ENCODE measurements at places on chromosomes 4 and X.

DNA sequence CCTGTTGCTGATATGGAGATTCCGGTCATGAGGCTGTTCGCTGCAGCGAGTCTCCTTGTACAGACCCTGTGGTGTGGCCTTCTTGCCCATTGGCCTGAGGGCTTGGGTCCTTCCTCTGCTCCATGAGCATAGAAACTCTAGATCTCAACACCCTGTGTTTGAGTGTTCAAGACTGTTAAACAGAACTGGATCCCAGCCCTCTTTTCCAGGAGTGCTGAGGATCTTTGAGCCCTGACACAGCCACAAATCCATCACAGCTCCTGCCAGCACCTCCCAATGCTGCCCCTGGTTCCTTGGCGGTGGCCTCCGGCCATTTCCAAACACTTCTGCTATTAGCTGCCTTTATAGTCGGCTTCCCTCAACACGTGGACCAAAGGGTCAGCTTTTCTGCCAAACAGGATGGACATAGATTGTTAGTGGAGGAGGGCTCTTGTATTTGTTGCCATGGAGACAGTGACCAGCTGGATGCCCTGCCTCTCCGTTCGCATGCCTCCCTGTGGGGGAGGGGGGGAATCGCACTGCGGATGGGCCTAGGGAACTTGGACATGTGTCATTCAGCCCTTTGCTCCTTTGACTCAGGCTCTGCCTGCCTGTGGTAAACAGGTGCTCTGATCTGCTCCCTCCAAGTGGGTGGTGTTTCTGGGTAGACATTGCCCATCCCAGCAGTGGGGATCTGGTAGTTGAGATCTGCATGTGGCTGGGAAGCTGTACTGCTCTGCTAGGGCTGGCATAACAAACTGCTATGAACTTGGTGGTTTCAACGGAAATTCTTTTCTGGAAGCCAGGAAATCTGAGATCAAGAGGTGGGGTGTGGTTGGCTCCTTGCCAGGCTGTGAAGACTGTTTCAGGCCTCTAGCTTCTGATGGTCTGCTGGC lies 6.9 kb upstream of the WDR1 start:
- no peak for DNase-seq

GRCh38 chr4:17296921-17297890 lies 214.7 kb downstream of the QDPR start:
- DNase-seq, result no peak

DNA sequence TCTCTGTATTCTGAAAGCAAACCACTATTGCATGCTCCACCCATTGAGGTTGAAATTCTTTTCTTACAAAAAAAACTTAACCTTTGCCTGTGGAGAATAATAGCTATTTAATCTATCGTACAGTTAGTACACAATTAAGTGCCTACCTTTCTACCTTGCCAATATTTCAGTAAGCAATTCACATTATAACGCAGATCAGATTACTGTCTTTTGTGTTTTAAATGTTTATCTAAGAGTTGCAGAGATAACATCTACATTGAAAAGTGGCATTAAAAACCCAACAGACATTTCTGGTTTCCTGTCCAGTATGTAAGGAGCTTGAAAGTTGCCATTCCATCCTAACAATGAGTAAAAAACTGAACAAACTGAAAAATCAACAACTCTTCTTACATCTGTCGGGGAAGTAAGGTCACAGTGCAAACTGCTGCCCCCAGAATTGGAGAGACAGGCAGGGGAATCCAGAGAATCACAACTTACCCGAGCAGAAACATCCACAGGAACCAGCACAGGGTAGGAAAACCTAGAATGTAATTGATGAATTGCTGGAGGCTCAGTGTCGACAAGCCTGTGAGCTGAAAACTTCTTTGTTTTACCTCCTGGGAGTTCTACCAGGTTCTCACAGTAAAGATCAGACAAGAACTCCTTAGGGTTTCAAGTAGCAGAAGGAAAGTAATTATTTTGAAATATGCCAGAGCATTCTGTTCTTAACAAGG lies 27.3 kb upstream of the ACSL4 start:
- no peak for DNase-seq

GRCh38 chrX:135410861-135411627 lies 10.7 kb upstream of the SMIM10L2A start:
- no peak for DNase-seq

DNA sequence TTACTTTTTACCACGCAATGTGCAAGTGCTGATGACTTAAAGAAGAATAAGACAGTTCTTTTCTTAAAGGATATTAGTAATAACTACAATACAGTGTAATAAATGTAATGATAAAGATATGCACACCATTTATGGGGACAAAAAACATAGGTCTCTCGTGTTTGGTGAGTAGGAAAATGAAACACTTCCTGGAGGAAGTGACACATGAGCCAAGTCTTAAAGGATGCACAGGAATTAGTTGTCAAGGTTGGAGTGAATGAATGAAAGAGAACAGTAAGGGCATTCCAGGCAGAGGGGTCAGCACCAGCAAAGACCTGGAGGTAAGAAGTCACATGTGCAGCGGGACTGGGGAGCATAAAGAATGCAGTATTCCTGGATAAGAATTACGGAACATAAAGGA lies 112.7 kb downstream of the SH3RF1 start:
- DNase-seq, result no peak

- no peak for DNase-seq
Observed at GRCh38 chr4:45580334-45580733, 543.5 kb downstream of the GABRG1 start.

DNA sequence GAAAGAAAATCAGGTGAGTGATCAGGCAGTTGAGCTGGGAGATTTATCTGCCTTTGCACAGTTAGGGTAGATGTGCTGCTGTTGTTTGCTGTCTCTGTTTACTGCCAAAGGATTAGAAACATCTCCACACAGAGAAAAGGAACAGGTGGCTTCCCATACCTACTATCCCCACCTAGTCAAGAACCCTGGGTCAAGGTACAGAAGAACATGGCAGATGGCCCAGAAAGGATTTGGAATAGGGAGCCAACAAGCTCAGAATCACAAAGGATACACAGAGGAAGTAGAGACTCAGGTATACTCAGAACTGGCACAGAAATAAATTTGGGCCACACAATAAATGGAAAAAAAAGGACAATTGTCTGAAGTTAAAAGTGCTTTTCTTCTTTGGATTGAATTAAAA lies 64.3 kb downstream of the TIGD2 start:
- DNase-seq, result no peak

GRCh38 chr4:128347175-128347868 lies 59.7 kb upstream of the PGRMC2 start:
- no peak for DNase-seq

- DNase-seq, result peak; percentile 43
Observed at GRCh38 chr4:37889849-37890800, 759 bp upstream of the TBC1D1 start.

GRCh38 chrX:63350465-63350877 lies 661 bp downstream of the SPIN4 start:
- peak; percentile 15 for DNase-seq

DNA sequence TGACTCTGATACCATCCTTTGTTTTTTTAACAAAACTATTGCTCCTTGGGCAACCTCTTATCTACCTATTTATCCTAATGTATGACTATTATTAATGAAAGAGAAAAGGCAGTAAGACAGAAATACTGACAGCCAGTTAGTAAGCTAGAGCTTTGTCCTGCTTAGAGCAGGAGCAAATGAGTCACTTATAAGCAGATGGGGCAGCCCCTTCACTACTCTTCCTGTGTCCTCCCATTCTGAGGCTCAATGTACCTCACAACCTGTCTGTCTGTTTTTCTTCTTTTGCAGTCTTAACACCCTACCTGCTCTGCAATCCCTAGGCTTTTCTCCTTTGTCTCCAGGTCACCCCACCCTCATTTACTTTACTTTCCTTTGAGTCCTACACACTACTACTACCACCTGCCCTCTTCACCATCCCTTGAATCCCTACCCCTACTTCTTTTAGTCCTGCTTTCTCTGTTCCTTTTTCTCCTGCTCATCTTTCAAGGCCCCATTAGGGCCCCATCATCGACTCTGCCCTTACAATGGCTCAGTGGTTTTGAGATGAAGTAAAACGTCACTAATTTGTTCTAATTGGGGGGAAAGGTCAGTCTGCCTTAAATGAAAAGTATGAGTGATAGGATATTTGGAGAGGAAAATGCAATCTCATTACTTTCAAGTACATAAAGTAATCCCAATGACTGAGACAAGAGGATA lies 294.3 kb downstream of the GUCY2F start:
- no peak for DNase-seq

DNA sequence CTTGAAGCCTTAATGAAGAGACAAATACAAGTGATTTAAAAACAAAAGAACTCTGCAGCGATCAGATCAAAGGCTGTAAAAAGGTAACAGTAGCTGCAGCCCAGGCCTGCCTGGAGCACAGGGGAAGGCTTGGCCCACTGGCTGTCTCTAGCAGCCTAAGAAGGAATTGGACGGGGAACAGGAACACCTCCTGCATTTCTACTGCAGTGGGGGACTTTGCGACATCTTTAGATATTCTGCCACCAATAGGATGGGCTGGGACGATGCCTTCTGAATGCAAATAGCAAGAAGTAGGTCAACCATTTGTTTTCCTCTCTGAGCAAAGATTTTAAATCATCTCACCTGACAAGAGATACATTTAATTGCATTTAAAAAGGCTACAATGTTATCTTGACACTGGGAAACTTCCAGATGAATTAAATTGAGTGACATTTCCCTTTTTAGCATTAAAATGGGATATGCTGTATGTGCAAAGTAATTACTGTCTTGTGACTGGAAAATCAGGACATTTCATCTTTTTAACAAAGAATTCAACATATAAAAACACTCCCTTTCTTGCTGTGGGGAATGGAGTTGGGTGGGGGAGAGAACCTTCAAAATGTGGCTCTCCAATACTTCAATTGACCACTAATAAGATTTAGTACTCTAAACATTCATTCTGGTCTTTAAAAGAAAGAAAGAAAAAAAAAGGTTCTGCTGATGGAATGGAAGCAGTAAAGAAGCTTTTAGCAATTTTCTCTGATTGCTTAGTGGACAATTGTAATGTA lies 70.0 kb downstream of the NYX start:
- DNase-seq, result no peak

DNA sequence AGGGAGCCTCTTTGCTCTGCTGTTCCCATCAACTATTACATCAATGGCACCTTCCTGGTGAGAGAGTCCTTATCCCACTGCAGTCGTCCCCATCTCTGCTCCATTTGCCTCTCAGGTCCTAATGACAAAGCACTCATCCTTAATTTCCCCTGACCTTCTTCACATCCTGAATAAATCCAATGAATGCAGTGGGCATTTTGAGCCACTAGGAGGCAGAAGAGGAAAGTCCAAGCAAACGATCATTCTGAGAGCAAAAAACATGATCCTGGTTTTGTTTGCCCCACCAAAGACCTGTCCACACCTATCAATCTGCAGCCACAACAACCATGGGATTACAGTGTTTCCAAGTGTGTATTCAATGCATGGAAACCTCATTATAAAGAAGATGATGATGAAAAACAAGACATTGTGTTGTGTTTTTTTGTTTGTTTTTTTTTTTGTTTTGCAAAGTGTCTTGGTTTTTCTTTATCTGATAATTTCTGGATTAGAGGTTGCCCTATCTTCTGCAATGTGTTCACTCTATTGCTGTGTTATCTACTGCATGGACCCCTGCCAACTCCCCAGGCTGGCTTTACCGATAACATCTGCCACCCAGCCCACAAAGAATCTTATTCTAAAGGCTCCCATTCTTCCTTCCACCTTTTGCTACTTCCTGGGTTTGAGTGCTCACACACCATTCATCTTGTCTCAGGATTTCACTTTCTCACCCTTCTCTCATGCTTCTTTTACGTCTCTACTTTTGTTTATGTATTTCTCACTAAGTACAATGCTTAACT lies 207.2 kb downstream of the NLGN4X start:
- peak; percentile 2 for DNase-seq

- DNase-seq, result peak; percentile 34
Observed at GRCh38 chrX:15815779-15816437, 25.6 kb downstream of the ZRSR2 start.

DNA sequence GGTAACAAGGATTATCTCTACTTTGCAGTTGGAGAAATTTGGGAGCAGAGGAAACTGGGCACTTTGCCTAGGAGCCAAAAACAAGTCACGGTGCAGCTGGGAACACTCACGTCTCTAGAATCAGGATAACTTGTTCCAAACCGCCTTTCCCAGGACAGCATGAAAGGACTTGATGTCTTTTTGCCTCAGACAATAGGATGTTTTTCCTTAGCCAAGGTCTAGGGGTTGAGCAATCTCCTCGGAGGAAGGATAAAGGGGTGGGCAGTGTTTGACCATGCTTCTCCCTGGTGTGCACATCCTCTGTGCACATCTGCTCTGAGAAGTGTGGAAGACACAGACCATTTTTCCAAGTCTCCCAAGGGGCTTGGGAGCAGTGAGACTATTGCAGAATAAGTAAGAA lies 1.7 kb upstream of the SPARCL1 start:
- DNase-seq, result no peak

DNA sequence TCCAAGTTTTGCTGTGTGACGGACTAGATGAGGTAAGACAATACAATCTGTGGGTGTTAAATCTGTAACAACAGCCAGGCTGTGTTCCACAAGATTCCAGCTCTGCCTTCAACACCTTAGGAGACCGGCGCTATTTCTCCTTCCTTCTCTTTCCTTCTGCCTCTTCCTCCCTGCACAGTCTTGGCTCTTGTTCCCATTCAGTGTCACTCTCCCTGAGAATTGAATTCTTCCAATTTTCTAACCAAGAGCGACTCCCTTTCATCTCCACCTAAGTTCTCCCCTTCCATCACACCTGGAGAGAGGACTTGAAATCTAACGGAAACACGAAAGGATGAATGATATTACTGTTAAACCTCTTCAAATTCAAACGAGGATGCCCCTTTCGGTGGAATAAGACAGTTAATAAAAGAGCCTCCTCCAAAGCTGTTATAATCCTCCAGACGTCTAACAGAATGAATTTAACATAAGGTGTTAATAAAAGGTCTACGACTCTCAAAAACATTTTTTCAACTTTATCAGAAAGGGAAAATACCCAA lies 2.7 kb downstream of the EPHA5 start:
- DNase-seq, result no peak

GRCh38 chr4:73803213-73803612 lies 33.3 kb upstream of the CXCL6 start:
- DNase-seq, result no peak

GRCh38 chr4:166123546-166123945 lies 250.5 kb downstream of the TLL1 start:
- DNase-seq, result no peak

DNA sequence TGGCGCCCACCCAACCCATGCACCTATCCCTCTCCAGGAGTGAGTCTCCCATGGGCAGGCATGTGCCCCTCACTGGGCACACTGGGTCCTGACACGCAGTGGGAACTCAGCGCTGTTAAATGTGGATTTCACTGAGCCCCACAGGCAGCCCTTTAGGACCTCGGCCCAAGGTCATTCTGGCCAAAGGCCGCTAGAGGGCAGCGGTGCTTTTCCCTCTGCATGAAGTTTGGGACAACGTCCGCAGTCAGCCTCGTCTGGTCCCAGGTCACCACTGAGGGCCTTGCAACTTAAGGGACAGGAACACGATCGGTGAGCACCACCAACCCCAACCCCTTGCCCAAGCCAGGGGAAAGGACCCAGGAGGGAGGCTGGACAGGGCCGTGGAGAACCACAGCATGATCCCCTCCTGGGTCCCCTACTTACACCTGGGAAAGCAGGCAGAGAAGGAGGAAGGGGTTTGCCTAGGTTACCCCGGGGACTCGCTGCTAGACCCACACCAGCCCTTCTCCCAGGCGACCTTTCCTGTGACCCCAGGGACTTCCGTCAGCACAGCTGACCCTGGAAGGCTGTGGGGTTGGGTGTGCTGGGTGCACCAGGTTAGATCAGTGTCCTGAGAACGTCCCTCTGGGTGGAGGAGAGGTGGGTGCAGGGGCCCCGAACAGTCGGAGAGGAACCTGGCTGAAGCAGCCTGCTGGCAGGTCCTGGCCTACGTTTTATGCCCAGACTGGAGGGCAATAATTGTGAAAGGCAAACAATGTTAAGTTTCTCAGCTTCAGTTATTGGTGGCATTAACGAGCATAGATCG lies 24.0 kb downstream of the CYTL1 start:
- peak; percentile 28 for DNase-seq

Data from CD4-positive, alpha-beta T cell treated with Interleukin-10 for 1 hour (primary cell).